Epithelial cell of proximal tubule (primary cell): ENCODE measurements at places on chromosomes 2 and 18.

GRCh38 chr2:10053351-10053750 is 10.0 kb downstream of the KLF11 start:
- DNase-seq: no peak

GRCh38 chr2:39541011-39541930 is 104.2 kb upstream of the MAP4K3 start:
- DNase-seq: no peak

GRCh38 chr2:172169611-172170010 is 66.9 kb upstream of the DLX2 start:
- no peak for DNase-seq

- no peak for DNase-seq
Observed at GRCh38 chr2:219271021-219271420, 8.1 kb upstream of the DNAJB2 start.

- DNase-seq: no peak
Observed at GRCh38 chr2:177783835-177784744, 288.5 kb downstream of the PDE11A start.

GRCh38 chr2:2913601-2914120 is 464.0 kb downstream of the EIPR1 start:
- no peak for DNase-seq

DNA sequence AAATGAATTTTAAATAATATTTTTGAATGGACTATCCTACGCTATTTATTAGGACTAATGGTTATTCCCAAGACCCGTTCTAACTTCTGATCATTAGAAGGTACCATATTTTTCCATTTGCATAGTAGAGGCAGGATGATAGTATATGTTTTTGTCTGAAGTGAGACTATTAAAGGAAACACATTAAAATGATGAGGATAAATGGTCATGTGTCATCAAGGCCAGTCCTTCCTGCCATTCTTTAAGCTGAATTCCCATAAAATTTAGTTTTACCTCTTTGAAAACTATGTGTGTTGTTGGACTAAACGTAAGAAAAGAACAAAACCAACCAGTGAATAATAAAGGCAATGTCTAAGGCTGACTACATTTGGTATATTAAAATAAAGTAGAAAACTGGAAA is 121.8 kb downstream of the SLC8A1 start:
- DNase-seq: no peak

GRCh38 chr2:128685841-128686496 is 367.3 kb upstream of the HS6ST1 start:
- no peak for DNase-seq
